ENCODE measurements at places on chromosomes 7 and 10.

GRCh38 chr10:101228966-101229265 lies 347 bp downstream of the LBX1 start:
- DNase-seq = no peak

- no peak for DNase-seq
These were observed 240.8 kb downstream of the FGFR2 start for GRCh38 chr10:121357401-121357800.

GRCh38 chr10:16919121-16919982 lies 102.1 kb upstream of the RSU1 start:
- no peak for DNase-seq

DNA sequence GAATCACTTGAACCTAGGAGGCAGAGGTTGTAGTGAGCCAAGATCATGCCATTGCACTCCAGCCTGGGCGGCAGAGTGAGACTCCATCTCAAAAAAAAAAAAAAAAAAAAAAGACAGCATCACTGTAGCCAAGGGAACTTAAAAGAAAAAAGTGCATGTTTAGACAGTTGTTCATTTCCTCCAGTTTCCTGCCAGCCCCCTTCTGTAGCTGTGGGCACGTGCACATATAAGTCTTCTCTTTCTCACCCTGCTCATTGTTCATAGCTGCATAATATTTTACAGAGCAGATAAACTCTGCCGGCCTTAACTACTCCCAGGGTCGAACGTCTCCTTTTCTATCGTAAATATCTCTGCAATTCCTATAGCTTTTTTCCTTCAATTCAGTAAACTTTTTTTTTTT lies 132.6 kb downstream of the LHPP start:
- DNase-seq = no peak

GRCh38 chr7:130008941-130009847 lies 42.0 kb downstream of the ZC3HC1 start:
- peak; percentile 96 for DNase-seq

DNA sequence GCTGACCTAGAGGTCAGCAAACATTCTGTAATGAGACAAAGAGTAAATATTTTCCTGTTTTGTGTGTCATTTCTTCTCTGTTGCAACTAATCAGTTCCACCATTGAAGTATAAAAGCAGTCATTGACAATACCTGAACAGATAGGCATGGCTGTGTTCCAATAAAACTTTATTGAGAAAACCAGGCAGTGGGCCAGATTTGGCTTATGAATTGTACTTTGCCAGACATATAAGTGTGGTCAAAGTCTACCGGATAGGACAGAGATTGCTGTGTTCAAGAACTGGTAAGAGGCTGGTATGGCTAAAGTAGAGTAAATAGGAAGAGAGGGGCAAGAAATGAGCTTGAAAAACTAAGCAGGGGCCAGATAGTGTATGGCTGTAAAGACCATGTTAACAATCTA lies 38.3 kb upstream of the TAC1 start:
- no peak for DNase-seq

GRCh38 chr7:644381-645305 lies 81.9 kb upstream of the DNAAF5 start:
- DNase-seq = no peak

DNA sequence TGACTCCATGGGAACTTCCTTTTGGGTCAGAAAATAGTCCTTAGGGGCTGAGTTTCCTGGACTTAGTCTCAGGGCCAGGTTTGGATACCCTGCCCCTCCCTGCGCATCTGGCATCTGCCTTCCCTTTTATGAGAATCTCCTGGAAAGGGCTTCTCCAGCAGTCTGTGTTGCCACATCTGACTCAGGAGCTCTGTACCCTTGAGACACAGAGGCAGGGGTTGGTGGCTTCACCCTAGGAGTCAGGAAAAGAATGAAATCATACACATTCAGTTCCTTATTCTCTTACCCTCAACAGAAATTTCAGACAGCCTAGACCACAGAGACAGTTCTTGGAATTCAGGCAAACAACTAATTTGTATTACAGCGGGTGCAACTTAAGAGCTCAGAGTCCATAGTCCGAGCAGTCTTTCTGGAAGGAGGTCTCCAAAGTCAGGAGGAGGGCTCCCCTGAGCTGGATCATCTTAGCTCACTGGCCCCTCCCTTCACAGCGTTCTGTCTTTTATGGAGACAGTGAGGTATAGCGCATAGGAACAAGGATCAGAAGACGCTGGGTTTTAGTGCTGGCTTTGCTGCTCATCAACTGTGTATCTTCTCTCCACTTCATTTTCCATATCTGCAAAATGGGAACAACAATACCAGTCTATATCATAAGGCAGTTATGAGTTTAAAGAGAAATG lies 3.0 kb upstream of the PLAU start:
- no peak for DNase-seq

DNA sequence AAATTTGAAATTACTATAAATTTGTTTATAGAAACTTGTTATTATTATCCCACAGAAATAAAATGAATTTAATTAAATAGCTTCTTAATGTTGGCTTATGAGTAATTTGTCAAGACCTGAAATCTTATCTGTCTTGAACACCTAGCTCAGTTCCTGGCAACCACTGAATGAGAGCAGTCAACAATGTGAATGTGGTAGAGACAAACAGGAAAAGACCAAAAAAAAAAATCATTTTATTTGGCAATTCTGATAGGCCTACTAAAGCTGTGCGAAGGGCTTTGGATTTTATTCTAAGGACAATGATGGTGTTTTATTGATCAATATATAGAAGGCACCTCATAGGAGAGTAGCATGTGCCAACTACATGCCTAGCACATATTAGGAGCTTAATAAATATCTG lies 127.8 kb upstream of the RSU1 start:
- no peak for DNase-seq
